ENCODE measurements at places on chromosomes 16 and 17.
A peak's percentile ranks its signal among the peaks of the same experiment; 100 is the strongest.

DNA sequence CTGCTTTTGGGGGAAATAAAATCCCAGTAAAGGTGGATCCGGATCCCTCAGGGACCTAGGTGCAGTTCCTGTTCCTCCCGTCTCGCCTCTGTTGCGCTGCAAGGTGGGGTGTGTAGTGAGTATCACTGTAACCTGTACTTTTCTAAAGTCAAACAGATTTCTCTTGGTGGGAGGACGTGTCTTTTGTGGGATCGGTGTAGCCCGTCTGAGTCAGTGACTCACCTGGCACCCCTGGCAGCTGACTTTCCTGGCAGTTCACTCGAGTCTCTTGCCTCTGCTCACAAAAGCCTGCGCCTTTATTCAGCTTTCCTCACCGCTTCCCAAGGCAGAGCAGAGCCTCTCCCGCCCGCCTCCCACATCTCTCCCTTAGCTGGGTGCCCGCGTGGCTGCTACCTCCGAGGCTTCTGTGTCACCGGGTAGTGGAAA lies 85.7 kb downstream of the CMIP start:
- no peak for DNase-seq

- DNase-seq = no peak
Measured at GRCh38 chr16:65122724-65123395, 997 bp upstream of the CDH11 start.

- no peak for DNase-seq
Measured at GRCh38 chr16:66391726-66392670, 25.5 kb downstream of the CDH5 start.

GRCh38 chr17:27930000-27930399 lies 36.8 kb upstream of the LYRM9 start:
- no peak for DNase-seq

- no peak for DNase-seq
Measured at GRCh38 chr17:82914375-82914774, 74.6 kb upstream of the ZNF750 start.

GRCh38 chr17:4386406-4386805 lies 19.9 kb upstream of the UBE2G1 start:
- DNase-seq = no peak

DNA sequence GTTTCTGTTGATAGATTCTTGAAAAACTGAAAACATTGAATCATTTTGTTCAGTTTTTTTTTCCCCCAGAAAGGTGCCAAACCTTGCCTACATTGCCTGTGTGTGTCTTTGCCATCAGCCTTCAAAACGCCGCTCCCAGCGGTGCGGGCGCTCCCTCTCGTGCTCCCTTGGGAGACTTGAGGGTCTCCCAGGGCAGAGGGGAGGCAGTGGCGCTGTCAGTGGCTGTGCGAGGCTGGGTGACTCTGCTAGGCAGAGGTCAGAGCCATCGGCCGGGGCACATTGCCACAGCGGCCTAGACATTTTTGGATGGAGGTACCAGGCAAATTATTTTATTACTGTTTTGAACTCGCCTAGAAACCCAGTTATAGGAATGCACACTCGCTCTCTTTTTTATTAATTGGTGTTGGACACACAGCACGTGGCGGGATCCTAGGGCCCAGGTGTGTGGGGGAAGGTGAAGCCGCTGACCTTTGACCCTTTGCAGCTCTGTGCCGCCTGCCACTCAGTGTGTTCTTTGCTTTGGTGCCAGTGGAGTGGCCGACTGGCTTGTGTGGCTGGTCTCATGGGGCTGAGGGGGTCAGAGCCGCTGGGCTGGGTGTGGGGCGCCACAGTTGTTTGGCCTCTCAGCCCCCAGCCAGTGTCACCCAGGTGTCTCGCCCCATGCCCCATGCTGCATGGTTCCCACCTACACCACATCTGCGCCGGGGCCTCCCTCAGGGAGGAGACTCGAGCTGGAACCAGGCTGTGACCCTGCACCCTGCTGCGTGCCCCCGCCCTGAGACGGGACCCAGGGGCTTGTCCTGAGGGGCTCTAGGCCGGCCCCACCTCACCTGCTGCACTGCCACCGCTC lies 115.7 kb downstream of the BANP start:
- DNase-seq = no peak

GRCh38 chr17:65474660-65475059 lies 86.8 kb downstream of the AXIN2 start:
- DNase-seq = no peak

DNA sequence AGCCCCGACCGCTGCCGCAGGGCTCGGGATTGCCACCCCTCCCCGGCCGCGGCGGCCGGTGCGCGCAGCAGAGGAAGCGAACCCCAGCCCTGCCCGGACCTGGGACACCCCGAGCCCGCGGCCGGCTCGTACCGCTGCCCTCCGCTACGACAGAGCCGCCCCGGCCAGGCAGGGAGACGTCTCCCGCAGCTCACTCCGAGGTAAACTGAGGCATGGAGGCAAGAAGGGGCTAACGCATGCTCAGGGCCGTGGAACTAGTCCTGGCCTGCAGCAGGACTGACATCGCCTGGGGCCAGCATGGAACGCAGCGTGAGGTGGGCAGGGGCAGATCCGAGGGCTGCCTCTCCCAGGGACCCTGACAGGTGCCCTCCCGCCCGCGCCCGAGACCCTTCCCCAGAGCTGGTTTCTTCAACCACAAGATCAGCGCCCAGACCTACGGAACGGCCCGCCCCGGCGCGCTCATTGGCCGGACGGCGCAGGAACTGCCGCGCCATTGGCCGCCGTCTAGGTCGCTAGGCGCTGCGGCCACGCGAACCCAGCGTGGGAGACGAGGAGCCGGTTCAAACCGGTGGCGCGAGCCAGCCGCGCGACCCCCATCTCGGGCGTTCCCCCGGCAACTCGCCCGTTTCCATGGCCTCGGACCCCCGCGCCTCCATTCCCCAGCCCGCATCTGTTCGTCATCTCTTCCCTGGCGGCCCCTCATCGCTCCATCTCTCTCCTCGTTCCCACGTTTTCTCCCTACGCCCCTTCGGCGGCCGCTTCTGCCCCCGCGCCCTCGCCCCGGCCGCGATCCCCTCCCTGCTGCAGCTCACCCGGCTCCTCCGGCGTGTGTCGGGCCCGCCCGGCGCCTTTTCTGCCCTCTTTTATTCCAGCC lies at the start of gene SLC43A2:
Gene SLC43A2, minus strand, starts transcription at position 853 of the 874 bp plus-strand sequence. CDS start 960 bp downstream, outside the sequence.
- peak; percentile 81 for DNase-seq

DNA sequence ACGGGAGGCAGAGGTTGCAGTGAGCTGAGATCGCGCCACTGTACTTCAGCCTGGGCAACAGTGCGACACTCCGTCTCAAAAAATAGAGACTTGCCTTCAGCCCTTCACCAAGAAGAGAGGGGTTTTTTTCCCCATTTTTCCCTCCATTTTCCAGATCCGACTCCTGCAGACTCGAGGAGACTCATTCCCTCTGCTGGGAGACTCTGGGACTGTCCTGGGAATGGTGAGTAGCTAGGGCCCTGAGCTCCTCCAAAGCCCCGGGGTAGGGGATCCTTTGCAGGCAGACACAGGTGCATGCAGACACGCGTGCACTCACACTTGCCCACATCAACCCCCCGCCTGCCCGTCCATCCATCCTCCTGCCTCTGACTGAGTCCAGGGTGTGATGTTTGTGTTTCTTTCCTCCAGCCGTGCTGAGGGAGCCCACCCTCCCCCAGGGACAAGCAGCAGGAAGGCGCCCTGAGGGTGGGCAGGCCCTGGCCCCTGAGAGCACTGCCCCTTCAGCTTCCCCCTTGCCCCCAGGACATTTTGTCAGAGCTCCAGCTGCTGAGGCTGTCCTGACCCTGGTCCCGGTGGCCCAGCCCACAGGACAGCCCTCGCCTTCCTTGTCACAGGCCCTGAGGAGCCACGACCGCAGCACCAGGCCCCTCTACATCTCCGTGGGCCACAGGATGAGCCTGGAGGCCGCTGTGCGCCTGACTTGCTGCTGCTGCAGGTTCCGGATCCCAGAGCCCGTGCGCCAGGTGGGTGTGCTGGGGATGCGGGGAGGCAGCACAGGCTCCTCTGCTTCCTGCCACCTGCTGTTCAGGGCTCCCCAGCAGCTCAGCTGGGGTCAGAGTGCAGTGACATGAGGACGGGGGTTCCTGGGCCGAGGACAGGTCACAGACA lies 10.2 kb downstream of the ENDOV start:
- DNase-seq = no peak

DNA sequence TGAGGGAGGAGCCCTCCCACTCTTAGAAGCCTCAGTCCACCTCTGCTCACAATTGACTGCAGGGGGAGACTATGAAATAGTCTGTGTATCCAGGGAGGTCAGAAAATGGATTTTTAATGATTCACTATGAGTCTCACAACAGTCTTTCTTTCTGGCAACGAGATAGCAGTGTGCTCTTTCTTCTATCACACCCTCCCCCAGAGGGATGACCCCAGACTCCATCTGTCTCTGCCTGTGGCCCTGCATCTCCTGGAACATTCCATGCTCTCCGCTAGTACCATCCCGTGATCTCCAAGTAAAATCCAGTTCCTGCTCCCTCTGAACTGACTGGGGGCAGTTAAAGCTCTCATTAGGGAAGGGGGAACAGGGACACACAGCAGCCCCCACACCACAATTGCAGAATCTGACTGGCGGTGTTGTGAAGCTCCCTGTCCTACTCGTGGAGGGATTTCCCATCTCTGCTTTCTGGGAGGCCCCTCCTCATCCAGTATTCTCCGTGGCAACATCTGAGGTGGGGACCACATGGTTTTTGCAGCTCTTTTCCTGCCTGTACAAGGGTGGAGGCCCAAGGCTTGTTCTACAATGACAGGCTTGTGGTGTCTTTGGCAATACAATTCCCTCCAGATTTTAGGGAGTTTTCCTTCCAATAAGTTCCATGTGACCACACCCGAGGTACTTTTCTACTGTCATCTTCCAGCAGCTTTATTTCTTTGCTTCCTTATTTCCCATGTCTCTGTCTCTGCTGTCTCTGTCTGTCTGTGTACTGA lies 19.4 kb downstream of the NATD1 start:
- DNase-seq = no peak

DNA sequence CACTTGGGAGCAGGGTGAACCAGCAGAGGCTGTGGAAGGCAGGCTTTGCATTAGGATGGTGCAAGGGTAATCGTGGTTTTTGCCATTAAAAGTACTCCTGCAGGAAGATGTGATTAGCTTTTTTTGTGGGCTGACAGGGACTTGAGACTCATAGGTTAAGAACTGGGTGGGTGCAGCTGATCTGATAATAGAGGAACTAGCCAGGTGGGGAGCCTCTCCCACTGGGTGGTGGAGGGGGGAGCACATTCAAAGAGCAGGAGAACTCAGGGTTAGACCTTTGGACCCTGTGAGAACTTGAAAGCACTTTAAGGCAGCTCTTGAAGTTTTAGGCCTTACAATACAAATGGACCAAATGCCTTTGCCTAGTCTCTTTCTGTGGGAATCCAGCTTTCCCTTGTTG lies 32.4 kb downstream of the CCL4 start:
- no peak for DNase-seq

DNA sequence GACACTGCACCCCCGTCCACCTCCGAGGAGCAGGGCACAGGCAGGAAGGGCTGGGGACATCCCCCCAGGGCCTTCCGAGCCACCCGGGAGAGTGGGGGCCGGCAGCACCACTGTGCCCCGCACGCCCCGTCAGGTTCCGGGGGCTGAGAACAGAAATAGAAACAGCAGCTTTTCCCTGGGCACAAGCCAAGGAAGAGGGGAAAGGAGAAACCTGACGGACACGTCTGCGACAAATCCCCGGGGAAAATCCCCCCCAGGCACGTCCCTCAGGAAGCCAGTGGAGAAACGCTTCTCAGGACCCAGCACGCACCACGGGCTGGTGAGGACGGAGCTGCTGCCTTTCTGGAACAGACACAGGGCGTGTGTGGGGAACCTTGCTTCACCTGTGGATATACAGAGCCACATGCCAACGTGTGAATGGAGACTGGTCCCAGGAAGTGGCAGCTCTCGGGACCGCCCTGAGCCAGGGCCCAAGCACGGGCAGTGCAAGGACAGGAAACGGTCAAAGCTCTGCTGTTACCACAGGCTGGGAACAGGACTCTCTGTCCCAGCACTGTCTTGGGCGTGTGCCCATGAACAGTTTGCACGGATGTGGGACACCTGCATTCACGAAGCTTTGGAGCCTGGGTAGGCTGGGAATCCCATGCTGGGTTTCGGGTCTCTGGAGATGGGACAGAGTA lies 1.2 kb upstream of the TMEM204 start:
- no peak for DNase-seq

GRCh38 chr17:72223866-72224291 lies 103.1 kb downstream of the SOX9 start:
- no peak for DNase-seq

GRCh38 chr17:76262732-76263344 lies 2.3 kb upstream of the UBALD2 start:
- peak; percentile 59 for DNase-seq

DNA sequence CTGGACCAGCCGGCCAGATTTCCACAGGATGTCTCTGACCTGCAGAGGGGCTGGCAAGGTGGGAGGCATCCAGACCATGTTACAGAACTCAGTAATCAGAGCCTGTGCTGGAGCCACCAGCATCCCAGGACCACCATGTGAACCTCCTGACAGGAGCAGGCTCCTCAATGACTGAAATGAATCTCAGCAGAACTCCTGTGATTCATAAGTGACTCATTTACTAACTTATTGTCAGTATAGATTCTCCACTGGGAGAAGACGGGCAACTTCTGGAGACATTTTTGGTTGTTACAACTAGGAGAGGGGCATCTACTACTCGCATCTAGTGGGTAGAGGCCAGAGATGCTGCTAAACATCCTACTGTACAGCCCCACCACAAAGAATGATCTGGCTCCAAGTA lies 3.1 kb upstream of the WWOX start:
- DNase-seq = no peak

DNA sequence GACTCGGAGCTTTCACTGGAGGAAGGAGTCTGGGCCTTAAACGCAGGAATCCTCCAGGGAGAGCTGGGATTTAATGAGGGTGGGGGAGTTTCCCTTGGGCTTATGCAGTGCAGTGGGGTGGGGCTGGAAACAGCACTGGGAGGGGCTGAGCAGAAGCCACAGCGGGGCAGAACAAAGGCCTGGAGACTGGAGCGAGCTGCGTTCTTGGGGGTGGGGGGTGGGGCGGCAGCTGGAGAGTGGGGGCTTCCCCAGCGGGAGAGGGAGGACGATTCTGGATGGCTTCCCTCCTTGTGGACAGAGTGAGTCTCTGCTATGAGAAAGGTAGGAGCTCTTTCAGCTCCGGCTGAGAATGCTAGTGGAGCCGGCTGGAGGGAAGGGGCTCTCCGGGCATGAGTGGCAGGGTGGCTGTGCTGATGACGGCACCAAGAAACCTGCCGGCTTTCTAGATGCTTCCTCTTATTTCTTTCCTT lies 406.0 kb downstream of the SEC14L1 start:
- no peak for DNase-seq

DNA sequence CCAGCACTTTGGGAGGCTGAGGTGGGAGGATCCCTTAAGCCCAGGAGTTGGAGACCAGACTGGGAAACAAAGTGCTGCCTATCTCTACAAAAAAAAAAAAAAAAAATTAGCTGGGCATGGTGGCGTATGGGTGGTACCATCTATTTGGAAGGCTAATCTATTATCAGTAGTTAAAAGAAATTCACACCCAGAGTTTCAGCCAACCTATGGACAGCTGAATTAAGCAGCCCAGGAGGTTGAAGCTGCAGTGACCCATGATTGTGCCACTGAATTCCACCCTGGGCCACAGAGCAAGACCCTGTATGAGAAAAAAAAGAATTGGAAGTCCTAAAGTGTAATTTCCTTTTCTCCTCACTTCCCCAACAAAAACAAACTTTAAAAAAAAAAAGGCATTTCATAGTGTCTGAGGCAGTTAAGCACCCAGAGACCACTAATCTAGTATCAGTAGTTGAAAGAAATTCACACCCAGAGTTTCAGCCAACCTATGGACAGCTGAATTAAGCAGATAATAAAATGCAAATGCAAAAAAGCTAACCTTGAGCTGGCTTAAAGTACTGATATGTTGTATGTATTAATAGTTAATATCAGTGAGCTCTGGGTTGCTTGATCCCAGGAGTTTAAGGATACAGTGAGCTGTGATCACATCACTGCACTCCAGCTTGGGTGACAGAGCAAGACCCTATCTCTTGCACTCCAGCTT lies 18.1 kb downstream of the CLTC start:
- no peak for DNase-seq
